ENCODE measurements at places on chromosomes 5 and 9.

DNA sequence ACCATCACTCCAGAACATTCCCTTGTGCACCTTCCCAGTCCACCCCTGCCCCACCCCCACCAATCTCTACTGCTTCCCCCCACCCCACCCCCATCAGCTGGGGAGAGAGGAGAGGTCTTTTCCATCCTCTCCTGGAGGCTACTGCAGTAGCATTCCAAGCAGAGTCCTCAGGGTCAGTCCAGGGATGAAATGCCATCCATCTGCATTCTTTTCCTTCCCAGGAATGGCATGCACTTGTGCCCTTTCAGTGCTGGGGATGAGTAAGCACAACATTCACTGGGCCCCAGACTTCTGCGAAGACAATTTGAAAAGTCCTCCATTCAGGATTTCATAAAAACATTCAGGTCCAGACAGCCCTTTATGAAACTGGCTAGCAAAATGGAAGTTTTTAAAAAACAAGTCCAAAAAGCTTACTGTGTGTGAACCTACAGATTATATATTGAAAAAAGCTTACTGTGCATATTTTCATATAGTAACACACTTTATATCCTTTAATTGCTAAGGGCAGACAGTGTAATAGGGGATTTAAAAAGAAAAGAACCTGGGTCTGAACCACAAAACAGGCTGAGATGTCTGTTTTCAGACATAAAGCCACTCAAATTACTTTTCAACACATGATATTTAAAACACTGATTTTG lies 50.0 kb upstream of the GOLPH3 start:
- DNase-seq: no peak

GRCh38 chr5:127582773-127583370 lies 65.4 kb downstream of the PRRC1 start:
- no peak for DNase-seq

GRCh38 chr5:41835645-41836044 lies 34.6 kb downstream of the OXCT1 start:
- DNase-seq: no peak

- DNase-seq: no peak
Measured at GRCh38 chr5:167284222-167284890, 1007.1 kb upstream of the WWC1 start.

DNA sequence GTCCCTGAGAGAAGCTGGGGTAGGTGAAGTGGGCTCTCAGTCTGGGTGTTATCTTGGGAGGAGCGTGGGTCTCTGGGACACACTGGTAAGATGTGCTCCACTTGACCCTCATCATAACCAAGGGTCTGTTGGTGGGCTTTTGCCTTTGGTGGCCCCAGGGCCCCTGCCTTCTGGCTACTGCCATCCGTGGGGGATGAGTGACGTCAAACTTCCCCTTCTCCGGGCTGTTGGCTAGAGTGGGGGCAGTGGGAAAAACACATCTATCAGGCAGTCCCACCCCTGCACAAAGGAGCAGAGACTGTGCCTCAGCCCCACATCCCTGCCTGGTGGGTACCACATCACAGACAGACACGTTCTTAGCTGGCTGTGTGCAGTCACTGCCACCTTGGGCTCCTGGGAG lies 35.1 kb downstream of the GADD45G start:
- no peak for DNase-seq

DNA sequence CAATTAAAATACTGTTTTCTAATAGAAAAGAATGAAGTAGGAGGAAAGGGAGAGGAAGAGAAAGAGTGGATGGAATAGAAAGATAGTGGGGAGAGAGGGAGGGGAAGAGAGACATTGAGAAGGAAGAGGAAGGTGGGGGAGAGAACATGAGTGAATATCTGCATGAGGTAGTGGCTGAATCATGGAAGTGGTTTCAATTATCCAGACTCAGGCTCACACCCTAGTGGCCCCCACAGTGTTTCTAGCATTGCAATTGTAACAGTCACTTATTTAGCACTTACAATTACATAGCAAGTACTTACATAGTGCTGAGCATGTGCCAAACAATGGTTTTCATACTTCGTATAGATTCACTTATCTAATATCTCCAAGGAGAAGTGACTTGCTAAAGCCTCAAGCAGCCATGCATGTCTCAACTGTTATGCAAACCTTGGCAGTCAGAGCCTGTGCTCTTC lies 72.7 kb downstream of the CAST start:
- DNase-seq: no peak

- DNase-seq: peak; percentile 26
Measured at GRCh38 chr5:157740229-157740610, 3.3 kb upstream of the LSM11 start.

DNA sequence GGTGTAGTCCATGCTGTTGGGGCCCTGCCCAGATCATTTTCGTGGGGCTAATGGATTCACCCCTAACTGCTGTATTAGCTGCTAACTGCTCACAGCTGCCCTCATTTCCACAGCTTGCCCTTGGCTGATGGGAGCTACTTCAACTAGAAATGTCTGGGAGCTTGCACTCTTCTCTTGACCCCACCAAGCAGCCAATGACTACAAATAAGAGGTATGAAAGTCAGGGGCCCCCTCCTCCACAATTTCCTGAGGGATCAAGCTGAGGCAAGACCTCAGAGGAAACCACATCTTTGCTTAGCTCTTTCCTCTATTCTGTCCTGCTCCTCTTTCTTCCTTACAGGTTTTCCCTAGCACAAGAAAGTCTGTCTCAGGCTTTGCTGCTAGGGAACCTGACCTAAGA lies 397.5 kb downstream of the MLLT3 start:
- DNase-seq: no peak

DNA sequence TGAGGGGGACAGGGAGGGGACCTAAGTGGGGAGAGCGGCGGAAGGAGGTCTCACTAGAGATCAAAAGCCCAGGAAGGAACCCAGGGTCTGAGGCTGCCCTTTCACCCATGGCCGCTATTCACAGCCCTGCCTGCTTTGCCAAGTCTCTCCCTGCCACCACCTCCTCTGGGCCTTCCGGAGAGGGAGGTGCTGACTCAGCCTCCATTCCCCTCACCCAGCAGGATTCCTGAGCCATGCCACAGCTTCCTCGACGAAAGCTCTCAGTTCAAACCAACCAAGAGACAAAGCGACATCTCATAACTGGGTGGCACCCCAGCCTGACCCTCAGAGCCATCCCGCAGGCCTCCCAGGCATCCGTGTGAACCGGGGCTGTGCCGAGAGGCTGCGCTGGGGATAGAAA lies 36.7 kb downstream of the PAX5 start:
- no peak for DNase-seq

DNA sequence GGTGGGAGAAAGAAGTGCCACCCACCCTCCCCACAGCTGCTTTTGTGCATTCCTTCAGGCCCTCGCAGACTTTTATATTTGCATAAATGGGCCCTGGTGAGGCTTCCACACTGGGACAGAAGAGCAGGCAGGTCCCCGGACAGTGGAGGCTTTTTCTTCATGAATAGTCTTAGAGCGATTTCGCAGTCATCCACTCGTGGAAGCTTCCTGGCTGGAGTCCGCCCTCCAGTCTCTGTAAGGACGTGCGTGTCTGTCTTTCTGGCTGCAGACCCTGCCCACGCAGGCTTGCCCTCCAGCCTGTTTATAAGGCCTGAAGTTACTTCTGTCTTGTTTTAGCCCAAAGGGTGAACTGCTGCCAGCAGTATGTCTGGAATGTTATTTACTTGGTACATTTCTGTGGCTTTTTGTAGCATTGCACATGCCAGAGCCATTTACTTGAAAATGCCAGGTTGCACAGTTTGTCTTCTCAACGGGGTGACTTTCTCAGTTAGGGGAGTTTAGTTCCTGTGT lies 195.7 kb downstream of the AOPEP start:
- no peak for DNase-seq

- no peak for DNase-seq
Measured at GRCh38 chr9:131823701-131824146, 83.8 kb upstream of the RAPGEF1 start.

DNA sequence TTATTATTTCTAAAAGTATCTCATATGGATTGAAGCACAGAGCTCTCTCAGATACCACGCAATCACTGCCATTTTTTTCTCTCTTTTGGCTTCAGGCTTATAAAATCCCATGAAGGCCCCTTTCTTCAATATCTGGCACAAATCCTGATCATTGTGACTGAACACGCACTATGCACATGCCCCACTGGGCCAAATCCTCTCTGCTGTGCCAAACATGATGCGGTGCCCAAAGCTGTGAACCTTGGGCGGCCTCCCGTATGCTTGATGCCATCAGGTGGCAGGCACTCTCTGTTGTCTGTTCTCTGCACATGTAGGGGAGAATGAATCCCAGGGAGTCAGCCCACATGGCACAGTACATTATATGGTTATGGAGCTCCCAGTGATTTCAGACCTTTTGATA lies 375.0 kb upstream of the RGMB start:
- DNase-seq: no peak

DNA sequence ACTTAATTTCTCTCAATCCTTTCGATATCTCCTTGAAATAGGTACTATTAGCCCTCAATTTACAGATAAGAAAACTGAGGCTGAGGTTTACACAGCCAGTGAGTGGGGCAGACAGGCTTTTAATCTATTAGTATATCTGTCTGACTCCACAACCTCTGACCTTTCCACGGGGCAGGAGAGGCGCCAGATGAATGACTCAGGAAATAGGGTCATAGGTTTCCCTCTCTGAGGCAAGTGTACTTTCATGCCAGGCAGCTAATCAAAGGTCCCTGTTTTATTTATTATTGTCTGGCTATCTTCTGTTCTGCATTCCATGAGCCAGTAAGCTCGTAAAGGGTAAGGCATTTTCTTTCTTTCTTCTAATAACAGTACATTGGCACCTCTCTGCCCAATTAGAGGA lies 79.6 kb upstream of the KLF4 start:
- no peak for DNase-seq

- DNase-seq: no peak
Measured at GRCh38 chr9:116030517-116030916, 123.1 kb upstream of the PAPPA start.

GRCh38 chr9:93280661-93281259 lies 96.8 kb downstream of the WNK2 start:
- no peak for DNase-seq

GRCh38 chr5:164253764-164254163 lies 748.3 kb downstream of the MAT2B start:
- no peak for DNase-seq

GRCh38 chr9:133090752-133091385 lies 29.1 kb downstream of the CEL start:
- DNase-seq: no peak

DNA sequence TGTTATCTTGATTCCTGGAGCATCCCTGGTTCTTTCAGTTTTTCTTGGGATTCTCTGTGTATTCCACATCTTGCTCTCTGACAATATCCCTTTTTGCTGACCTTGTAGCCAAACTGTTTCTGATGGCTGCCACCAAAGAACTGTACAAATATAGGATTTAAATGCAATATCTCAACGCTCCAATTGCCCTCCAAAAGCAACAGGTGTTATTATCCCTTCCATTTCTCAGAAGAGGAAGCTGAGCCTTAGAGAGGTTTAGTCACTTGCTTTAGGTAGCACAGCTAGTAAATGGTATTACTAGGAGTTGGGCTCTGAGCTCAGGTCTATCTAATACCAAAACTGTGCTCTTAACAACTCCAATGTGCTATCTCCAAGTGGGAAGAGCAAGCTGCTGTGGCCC lies 24.2 kb upstream of the HAND1 start:
- no peak for DNase-seq

GRCh38 chr5:5014586-5015235 lies 125.4 kb upstream of the ADAMTS16 start:
- no peak for DNase-seq

- no peak for DNase-seq
Measured at GRCh38 chr5:40578501-40579451, 100.9 kb upstream of the PTGER4 start.

DNA sequence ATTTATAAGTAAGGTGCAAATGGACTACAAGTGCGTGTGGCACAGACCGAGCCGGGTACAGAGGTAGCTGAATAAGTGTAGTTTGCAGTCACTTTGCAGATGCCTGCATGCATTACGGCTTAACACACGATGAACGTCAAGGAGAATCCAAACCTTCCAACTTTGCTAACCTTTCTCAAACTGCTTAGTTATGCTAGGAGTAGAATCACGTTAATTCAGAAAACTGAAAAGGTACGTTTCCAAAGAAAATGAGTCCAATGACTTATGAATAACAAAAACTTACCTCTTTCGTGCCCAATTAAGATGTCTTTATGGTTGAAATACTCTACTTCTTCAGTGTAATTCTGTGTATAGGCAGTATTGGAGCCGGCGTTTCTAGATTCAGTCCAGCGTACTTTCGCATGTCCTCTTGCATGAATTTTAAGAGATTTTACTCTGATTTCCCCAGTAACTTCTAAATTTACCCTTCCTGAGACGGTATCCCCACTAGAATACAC lies 539 bp downstream of the ARRDC3 start:
- no peak for DNase-seq

DNA sequence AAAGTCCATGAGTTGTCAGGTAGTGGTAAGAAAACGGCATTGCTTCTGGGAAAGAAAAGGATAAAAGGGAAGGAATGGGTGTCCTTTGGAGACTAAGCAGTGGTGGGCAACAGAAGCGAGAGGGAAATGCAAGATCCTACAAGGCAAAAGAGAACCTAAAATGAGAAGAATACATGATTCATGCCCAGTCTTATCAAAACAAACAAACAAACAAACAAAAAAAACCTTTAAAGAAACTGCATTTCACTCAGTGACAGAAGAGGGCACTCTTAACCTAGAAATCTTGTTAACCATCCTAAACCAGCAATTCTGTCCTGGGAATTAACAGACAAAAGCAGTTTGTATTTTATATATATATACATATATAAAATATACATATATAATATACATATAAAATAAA lies 88.5 kb downstream of the SUSD1 start:
- no peak for DNase-seq

DNA sequence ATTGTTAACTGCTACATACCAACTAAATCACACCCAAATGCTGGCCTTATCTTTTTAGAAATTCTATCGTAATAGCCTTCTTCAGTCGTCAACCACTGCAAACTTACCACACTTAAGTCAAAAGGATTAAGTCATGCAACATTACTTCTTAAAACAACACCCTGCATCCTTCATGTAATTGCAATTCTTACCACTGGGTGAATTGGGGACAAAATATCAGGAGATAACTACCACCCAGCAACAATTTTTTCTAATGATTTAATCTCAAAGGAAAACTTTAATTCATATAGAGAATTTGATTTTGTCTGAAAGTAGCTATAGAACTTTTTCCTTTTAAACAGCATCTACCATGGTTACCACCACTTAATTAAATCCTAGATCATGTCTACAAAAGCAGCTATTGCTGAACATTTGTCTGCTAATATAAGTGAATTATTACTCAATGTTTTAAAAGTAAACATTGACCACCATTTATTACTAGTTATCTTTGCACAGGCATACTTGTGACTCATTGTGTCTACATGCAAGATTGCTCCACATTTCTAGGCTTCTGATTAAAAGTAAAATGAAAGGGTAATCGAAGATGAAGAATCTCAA lies 10.5 kb downstream of the MLLT3 start:
- no peak for DNase-seq
